ENCODE measurements at places on chromosomes 13 and 19.

DNA sequence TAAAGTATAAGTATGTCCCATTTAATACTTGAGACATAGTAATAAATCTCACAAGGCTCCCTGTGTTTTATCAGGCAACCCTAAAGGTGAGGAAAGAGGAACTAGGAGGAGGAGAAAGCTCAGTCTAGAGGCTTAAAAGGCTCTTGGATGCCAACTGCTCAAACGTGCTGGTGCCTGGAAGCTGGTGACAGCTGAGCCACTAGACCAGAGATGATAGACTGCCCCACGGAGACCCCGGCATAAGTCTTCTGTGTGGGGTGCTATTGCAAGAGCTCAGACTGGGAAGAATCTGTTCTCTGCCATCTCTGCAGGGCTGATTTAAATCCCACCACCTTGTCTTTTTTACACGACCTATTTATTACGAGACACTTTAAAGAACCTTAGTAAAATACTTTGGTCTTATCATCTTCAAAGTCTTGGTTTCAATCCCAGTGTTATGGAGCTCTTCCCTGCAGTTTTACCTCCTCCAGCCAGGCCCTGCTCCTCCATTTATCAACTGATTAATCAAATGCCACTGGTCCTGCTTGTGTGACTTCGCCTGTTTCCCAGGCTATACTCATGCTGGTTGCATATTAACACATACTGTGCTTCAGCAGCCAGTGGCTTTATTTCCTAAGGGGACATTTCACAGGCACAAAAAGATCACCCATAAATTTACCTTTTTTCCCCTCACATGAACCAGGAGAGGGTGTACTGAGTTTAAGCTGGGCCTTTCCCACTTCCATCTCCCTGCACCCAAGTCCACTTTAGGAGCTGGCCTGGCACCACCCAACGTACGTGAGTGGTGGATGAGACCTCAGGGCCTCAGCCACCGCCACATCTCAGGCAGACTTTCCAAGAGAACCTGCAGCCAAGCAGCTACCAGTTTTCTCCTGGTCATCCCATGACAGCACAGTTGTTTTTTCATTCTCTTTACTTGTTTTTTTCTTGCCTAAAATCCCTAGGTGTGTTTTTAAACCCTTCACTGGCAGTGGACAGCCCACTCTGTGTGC is 7.8 kb upstream of the ATP12A start:
- no peak for DNase-seq

GRCh38 chr13:79194272-79194671 is 211.8 kb downstream of the RBM26 start:
- DNase-seq: no peak

- DNase-seq: no peak
Observed at GRCh38 chr19:35362261-35363000, 4.2 kb downstream of the FFAR3 start.

DNA sequence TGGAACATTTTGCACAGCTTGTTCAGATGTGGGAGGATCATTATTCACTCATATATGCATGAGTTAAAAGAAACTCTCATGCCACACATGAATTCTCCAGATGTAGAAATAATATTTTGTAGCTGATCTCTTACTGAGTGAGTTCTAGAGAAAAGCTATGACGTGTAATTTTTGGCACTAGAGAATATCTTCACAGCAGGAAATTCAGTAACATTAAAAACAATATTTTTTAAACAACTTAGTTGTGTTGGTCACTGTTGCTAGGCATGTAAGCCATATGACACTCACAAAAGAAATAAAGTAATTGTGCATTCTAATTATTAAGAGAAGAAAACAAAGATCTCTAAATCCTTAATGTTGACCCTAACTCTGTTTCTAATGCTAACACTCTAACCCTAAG is 371.4 kb upstream of the SLC10A2 start:
- no peak for DNase-seq

GRCh38 chr19:44698492-44699201 is at the start of gene CEACAM16:
TSS of gene CEACAM16 (plus strand) at chr19:44699151. CDS start at chr19:44701457, 2,306 bp downstream.
- DNase-seq: no peak

DNA sequence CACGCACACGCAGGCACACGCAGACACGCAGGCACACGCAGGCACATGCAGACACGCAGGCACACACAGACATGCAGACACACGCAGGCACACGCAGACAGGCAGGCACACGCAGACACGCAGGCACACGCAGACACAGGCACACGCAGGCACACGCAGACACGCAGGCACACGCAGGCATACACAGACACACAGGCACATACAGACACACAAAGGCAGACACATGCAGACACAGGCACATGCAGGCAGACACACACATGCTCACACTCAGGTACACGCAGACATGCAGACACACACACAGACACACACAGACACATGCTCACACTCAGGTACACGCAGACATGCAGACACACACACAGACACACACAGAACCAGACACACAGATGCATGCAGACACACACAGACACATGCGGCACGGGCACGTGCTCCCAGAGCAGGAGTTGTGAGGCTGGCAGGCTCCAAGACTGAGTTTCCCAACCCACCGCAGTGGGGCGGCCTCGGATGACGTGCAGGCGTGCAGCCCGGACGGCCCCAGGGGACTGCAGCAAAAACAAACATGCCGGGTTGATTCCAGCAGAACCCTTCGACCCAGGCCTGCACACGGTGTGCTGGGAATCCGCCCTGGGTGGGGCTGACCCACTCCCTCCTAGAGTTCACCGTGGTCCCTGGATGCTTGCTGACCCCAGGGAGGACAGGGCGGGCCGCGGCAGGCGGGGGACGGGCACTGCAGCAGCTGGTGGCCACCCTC is 100.0 kb downstream of the GADD45B start:
- peak; percentile 93 for DNase-seq

GRCh38 chr19:35295792-35296462 is 4.0 kb downstream of the MAG start:
- DNase-seq: no peak

GRCh38 chr19:54803410-54803809 is at the start of gene KIR2DL4:
TSS of gene KIR2DL4 (plus strand) at chr19:54803610. CDS start at chr19:54803652, 42 bp downstream.
- no peak for DNase-seq

DNA sequence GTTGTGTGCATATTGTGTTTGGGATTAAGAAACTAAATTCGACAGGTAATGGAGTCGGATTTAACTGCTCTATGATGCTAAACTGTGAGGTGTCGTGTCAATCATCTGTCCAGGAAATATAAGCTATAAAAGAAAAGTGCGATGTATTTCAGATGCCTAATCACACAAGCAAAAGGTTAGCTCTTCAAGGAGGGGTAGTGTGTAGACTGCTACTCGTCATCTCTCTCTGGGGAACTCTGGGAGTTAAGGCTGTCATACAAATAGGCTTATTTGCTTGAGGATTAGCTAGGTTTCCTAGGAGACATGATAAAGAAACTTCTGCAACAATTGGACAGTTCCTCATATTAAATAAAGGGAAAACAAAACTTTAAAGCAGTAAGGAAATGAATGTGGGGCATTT is 462.1 kb downstream of the OLFM4 start:
- DNase-seq: no peak

Data from GM03348 (cell line).